ENCODE measurements at places on chromosomes 7 and 10.

GRCh38 chr7:157699357-157700013, 362.7 kb downstream of the DNAJB6 start:
- DNase-seq = no peak

DNA sequence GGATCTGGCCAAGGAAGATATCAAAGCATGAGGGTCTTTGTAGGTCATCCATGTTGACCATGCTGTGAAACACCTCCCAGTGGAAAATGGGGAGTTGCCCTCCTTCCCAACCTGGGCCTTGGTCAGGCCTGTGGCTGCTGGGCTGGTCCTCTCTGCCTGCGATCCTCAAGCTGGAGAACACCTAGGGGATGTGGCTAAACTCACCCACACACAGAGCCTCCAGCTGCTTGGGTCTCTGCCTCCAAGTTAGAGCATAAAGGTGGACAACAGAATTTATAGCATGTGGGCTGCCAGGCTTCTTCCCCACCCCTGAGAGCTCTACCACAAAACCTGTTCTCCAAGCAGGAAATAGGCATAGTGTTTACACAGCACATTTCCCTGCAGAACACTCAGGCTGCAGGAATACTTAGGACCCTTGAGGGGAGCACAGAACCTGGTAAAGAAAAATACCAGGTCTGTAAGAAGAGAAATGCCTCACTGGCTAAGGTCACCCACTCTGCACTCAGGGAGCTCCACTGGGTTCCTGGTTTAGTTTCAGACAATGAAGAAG, at the start of gene SFTPA2:
TSS of gene SFTPA2 (minus strand) at position 248 of the 550 bp plus-strand sequence. CDS start 924 bp downstream, outside the sequence.
- no peak for DNase-seq

GRCh38 chr10:111934931-111935330, 248.6 kb downstream of the GPAM start:
- no peak for DNase-seq

DNA sequence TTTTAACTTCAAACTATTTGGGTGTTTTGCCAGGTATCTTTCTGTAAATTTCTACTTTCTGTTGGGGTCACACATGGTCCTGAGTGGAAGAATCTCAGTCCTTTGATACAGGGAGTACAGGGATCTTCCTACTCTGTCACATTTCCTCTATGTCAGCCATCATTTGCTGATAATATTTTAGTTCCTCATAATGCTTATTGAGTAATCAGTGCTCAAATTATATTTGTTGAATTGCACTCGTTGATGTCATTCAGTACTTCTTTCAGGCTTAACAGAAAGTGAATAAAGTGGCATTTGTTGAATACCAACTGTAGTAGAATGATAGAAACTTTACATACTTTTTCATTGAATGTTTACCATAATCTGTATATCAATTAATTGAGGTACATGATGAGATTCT, 31.9 kb downstream of the WDR11 start:
- no peak for DNase-seq

GRCh38 chr7:86326847-86327246, 316.9 kb upstream of the GRM3 start:
- no peak for DNase-seq

DNA sequence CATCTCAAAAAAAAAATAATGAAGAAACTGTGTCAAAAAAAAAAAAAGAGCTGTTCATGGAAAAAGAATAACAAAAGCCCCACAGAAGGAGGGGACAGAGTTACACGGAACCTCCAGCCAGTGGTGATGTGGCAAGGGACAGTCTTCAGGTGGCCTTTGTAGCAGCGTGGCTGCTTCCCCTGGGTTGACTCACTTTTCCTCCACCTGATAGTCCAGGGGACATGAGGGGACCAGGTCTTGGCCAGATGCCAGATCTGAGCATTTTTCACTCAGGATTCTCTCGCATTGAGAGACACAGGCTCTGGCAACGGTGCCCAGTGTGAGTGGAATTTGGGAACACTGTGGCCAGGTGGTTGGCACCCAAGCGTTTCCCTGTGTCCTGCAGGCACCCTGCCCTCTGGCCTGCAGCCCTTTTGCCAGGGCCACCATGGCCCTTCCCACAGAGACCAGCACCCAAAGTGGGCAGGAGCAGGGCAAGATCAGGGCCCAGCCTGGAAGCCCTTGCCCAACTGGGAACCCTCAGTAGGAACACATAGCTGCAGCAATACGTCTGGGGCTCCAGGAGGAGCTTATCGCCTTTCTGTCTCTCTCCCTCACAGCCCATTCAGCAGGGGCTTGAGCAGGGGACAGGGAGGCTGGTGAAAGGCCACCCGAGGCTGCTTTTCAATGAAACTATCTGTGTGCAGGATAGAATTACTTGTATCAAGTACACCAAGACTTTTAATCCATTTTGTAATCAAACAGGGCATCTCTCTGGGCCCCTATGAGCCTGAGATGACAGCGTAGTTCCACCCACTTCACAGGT, 159.1 kb downstream of the UBE2H start:
- no peak for DNase-seq

DNA sequence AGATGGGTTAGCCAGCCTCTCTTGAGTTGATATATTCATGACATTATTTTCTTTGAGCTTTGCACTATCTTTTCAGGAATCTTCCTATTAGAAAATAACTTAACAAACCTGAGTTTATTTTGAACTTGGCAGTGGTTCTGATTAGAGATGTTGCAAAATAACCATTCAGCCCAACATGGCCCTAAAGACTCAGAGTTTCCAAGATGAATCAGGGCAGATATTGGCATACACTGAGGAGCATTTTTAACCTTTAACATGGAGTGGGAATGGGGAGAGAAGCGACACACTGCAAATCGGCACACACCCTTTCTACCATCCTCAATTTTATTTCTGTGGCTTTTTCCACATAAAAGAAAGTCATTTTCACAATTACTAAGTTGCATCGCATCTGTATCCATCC, 190.8 kb downstream of the TRIL start:
- DNase-seq = no peak

DNA sequence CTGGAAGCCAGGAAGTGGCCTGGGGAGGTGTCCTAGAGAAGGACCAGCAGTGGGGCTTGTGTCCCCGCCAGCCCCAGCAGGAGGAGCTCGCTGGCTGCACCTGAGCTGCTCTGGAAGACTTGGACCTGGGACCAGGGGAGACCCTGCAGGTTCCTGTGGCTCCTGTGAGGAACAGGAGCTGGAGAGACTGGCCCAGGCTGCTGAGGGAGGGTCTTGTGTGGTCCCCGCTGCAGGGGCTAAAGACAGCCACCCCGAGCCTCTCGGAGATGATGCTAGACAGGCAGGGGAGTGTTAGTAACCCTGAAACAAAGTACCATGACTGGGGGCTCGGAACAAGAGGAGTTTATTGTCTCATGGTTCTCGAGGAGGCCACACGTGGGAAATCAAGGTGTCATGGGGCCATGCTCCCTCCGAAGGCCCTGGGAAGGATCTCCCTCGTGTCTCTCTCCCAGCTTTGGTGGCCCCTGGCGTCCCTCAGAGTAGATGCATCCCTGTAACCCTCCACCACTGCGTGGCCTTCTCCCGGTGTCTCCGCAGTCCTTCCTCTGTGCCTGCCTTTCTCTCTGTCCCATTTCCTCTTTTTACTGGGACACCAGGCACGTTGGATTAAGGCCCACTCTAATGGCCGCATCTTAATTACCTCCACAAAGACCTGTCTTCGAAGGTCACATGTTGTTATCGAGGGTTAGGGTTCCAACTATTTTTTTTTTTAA, 348.4 kb downstream of the GLRX3 start:
- DNase-seq = no peak

DNA sequence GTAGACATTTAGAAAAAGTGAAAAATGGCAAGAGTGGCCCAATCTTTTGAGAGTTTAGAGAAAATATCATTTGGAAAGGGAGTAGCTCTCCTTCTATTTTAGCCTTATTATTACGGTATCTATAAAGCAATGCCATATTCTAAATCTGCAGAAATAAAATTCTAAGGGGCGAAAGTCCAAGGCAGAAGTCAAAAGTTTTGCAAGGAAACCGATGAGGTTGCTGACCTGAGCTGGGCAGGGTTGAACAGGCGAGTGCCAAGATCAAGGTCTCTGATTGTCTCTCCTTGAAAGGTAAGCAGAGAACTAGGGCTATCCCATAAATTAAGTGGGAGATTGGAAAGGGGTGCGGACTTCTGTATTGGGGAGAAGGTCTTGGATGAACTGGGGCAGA, 11.7 kb downstream of the TRIM56 start:
- no peak for DNase-seq

GRCh38 chr10:79418274-79418673, 27.1 kb downstream of the ZCCHC24 start:
- DNase-seq = no peak

DNA sequence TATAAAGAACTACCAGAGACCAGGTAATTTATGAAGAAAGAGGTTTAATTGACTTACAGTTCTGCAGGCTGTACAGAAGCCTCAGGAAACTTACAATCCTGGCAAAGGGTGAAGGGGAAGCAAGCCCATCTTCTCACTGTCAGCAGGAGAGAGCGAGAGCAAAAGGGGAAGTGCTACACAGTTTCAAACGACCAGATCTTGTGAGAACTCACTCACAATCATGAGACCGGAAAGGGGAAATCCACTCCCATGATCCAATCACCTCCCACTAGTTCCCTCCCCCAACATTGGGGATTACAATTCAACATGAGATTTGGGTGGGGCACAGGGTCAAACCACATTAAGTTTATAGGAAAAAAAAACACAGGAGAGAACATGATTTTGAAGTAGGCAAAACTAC, 222.1 kb upstream of the SHH start:
- DNase-seq = no peak

GRCh38 chr7:90613088-90613498, 17.0 kb downstream of the CDK14 start:
- peak; percentile 6 for DNase-seq

GRCh38 chr10:9608602-9609001, 1409.1 kb upstream of the CELF2 start:
- no peak for DNase-seq

DNA sequence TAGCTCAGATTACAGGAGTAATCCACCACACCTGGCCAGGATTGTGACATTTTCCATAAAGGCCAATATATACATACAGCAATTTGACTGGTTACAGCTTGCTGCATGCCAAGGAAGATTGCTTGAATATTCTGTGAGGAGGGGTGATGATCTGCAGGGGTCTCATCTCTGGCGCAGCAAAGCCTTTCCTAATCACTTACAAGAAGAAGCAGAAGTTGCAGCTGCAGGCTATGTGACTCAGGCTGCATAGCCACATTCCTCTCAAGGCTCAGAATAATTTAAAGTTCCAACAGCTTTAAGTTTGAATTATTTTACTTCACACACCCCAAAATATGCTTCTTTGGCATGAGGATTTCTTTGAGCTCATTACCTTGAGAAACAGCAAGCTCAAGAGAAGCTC, 11.4 kb upstream of the RASGEF1A start:
- no peak for DNase-seq

DNA sequence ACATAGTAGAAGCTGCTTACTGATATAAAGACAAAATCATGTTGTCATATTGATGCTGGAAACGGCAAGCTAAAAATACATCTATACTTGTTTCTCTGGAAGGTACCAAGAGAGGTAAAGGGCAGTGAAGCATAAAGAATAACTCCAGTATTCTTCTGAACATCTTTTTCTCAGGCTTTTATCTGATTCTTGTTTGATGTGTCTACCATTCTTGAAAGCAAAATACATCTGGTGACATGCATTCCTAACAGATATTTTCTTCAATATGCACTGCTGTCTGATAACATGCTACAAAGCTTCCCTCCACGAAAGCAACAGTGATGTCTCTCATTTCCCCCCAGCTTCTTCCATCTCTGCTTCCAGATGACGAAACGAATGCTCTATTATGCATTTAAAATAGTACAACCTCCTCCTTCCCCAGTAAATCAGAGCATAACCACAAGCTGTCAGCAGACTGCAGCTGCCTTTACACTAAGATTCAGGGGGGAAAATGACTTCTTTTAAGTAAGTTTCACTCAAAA, 100.8 kb downstream of the ARHGAP21 start:
- peak; percentile 20 for DNase-seq

DNA sequence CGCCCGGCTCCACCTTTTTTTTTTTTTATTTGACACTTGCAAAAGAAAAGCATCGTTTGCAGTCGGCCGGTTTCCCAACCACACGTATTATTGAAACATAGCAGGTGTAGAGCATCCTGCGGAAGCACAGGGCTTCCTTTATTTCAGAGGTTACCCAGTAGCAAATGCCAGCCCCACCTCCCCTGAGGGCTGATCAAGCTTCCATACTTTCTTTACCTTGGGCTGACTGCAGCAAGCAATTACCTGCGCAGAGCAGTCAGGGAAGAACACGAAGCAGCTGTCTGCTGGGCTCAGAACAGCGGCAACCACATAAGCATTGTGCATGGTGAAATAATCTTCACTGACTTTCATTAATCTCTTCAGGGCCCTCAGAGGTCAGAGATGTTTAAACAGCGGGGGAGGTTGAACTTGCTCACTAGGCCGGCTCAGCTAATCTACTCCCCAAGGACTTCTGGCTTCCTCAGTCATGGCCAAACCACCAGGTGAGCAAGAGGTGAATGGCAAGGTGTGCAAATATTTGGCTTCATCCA, 784.7 kb upstream of the AUTS2 start:
- DNase-seq = no peak

DNA sequence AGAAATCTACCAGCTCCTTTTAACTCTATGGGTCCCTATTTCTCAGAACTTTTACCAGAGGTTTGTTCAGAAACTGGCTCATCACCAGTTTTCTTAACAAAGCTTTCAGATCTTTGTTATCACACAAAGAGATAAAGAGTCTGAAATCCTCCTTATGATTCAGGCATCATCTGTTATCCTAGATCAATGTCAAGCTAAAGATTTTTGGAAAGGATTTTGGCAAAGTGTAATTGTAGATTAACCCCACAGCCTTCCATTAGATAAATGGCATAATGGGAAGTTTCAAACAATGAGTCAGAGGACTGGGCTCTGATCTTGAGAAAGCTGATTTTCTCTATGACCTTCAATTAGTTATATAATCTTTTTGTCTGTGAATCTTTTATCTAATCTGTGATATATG, 192.2 kb downstream of the NXPH1 start:
- DNase-seq = no peak

GRCh38 chr10:5168897-5169420, 16.0 kb downstream of the AKR1C8 start:
- DNase-seq = no peak

GRCh38 chr7:19175241-19175640, 30.0 kb upstream of the FERD3L start:
- no peak for DNase-seq

GRCh38 chr10:12062754-12063482, 5.8 kb upstream of the DHTKD1 start:
- DNase-seq = no peak

DNA sequence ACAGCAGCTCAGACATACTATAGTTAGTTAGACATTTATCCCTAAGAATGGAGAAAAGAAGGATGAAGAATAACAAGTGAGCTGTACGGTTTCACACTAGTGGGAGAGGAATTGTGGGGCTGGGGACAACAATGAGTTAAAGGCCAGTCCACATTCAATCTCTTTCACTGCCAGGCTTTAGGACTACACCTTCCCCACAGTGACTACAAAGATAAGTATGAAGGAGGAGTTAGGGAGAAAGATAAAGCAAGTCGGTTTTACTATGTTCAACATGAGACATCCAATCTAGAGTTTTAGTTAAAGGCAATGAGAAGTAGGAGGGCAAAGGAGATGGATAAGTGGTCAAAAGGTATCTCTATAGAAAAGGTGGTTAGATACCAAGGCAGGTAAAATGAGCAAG, 16.3 kb downstream of the ARHGAP12 start:
- no peak for DNase-seq
